ENCODE measurements at places on chromosomes 5 and 9. TPM values are rescaled to one million over a fixed set of nuclear protein-coding genes. Genes with fewer than 3 reads are reported as not detected.

TMEM171 gene
- not detected for total RNA-seq

CCDC180 gene
- 2.3 TPM for total RNA-seq

ZNF658 gene
- 3.1 TPM for total RNA-seq

CDX1 gene
- not detected for total RNA-seq

SLC22A4 gene
- total RNA-seq: 1.5 TPM

CCDC127 gene
- total RNA-seq: 4.3 TPM

EIF4E1B gene
- not detected for total RNA-seq

MZB1 gene
- 26.3 TPM for total RNA-seq

PRKACG gene
- total RNA-seq: not detected

NTMT1 gene
- 64.6 TPM for total RNA-seq

PCDHGA3 gene
- total RNA-seq: not detected

SURF2 gene
- 15.5 TPM for total RNA-seq

KIF20A gene
- total RNA-seq: 60.3 TPM

CD180 gene
- 0.07 TPM for total RNA-seq

PCDHB8 gene
- total RNA-seq: not detected

PCDHGB1 gene
- total RNA-seq: not detected

CMYA5 gene
- total RNA-seq: 0.15 TPM

MAT2B gene
- total RNA-seq: 122 TPM

PCSK5 gene
- 2.0 TPM for total RNA-seq

CCDC192 gene
- not detected for total RNA-seq

CTXN3 gene
- not detected for total RNA-seq

AHRR gene
- total RNA-seq: 16.7 TPM

ORM2 gene
- total RNA-seq: not detected

AK6 gene
- total RNA-seq: 87.0 TPM

SLC4A9 gene
- not detected for total RNA-seq

HAUS6 gene
- 29.8 TPM for total RNA-seq

GMCL2 gene
- not detected for total RNA-seq

PSAT1 gene
- 132 TPM for total RNA-seq

LCN2 gene
- total RNA-seq: not detected

ENTPD2 gene
- total RNA-seq: not detected

CHSY3 gene
- not detected for total RNA-seq

TRIM36 gene
- not detected for total RNA-seq

NUDT12 gene
- total RNA-seq: 2.7 TPM

CCL21 gene
- total RNA-seq: not detected

PCDHB5 gene
- total RNA-seq: not detected

CMBL gene
- total RNA-seq: 1.3 TPM

CLPTM1L gene
- 70.1 TPM for total RNA-seq
